ENCODE measurements at places on chromosomes 13 and 19.

GRCh38 chr13:98979012-98979660 is 1.3 kb upstream of the DOCK9 start:
- DNase-seq: no peak

GRCh38 chr19:10701955-10702525 is 801 bp downstream of the QTRT1 start:
- no peak for DNase-seq

GRCh38 chr13:100751826-100752225 is 77.2 kb upstream of the TMTC4 start:
- no peak for DNase-seq

DNA sequence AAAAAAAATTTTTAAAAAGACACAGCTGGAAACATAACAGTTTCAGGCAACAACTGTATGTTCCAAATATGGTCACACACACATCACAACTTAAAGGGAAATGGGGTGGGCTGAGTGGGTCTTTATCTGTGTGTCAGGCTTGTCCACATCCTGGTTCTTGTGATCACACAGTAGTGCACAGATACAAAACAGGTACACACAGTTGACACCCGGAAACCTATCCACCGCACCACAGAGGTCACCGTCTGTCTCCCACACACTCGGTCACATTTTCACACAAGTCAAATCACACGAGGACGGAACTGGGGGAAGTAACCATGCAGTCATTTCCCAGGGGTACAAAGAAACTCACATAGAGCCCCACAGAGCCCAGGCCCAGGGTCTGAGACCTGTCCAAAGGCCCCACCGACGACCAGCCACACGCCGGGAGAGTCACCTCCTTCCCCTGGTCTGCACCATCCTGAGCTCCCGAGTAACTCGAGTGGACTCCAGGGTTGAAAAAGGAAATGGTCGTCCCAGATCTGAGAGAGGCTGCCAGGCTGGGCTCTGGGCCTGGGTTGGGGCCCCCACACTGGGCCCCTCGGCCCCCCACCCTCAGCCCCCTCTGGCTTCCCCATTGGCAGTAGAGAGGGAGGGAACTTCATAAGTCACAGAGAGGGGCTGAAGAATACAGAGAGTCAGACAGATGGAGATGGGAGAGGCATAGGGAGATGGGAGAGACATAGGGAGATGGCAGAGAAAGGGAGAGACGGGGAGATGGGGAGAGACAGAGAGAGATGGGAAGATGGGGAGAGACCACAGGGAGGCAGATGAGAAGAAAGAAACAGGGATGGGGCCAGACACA is 1.3 kb upstream of the PPAN start:
- DNase-seq: no peak

- no peak for DNase-seq
Measured at GRCh38 chr13:93865235-93865634, 614.2 kb downstream of the DCT start.

DNA sequence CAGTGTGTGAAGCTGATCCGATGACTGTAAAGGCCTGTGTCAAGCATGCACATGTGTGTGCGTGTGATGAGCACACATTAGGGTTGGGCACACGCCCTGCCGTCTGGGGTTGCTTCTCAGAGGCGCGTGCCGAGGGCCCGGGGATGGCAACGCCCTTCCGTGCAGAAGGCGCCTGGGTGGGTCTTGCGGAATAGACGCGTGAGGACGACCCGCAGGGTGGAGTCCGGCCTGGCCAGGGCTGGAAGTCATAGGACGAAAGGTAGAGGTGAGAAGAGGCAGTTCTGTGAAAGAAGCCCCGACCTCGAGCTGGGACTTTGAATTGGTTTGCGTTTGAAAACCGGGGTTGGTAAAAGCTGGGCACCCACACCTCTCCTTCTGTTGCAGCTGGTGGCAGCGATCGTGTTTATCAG is 35.7 kb downstream of the TMEM255B start:
- no peak for DNase-seq

DNA sequence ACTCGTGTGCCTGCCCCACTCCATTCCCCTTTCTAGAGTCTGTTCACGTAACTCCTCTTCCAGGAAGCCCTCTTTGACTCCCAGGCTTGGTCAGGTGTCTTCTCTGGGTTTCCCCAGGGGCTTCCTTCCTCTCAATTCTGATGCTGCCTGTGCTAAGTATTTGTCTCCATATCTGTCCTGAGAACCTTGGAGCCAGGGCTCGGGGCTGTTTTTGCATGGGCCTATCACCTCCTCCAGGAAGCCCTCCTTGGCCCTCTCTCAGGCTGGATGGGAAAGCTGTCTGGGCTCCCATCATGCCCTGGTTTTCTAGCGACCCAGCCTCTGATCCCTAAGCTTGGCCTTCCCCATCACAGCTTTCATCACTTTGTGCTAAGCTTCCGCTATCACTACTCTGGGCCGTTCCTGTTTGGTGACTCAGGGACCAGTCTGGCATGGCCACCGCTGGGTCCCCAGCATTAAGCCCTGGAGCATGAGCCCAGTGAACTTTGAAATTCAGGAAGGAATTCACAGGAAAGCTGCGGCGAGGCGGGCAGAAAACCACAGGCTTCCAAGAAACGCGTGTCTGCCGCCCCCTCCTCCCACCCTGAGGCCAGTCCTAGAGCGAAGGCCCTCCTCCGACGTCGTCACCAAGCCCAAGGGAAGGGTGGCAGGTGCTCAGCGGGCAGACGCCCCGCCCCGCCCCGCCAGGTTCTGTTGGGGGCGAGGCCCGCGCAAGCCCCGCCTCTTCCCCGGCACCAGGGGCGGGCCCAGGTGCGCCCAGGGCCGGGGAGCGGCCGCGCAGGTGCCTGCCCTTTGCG is 486 bp upstream of the SPINT2 start:
- peak; percentile 45 for DNase-seq

DNA sequence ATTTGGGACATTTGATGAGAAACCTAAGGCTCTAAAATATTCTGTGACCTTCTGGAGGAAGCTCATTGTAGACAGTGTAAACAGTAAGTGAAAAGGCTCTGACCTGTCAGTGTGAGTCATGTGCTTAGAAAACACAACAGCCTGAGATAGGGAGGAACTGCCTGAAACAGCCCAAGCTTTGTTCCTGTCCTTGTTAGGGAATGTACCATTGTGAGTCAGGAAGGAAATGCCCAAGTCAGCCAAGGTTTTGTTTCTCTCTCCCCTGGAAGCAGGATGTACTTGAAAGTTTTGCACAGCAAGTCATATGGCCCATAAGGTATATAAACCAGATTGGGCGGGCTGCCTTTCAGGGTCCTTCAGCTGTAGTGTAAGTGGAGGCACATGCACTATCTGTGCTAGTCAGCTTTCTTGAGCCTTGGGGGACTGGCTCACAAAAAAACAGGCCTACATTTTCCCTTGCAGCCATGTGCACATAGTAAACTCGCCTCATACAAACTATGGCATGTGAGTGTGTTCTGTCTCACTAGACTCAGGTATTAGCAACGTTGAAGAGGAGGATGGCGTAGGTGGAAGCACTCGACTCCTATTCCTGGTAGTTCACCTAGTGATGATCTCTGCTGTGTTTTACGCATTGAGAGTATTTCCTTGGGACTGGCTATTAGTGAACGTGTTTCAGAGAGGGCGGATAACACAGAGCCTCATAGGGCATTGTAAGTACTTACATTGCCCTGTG is 141.2 kb upstream of the KLHL1 start:
- no peak for DNase-seq

- no peak for DNase-seq
Measured at GRCh38 chr13:26219726-26220125, 2.4 kb downstream of the RNF6 start.

Data from foreskin fibroblast (primary cell).